ENCODE measurements at places on chromosomes 5 and 9.

- no peak for DNase-seq
Observed at GRCh38 chr5:144004751-144005150, 165.7 kb downstream of the YIPF5 start.

- DNase-seq = no peak
Observed at GRCh38 chr5:53785924-53786323, 225.5 kb downstream of the NDUFS4 start.

DNA sequence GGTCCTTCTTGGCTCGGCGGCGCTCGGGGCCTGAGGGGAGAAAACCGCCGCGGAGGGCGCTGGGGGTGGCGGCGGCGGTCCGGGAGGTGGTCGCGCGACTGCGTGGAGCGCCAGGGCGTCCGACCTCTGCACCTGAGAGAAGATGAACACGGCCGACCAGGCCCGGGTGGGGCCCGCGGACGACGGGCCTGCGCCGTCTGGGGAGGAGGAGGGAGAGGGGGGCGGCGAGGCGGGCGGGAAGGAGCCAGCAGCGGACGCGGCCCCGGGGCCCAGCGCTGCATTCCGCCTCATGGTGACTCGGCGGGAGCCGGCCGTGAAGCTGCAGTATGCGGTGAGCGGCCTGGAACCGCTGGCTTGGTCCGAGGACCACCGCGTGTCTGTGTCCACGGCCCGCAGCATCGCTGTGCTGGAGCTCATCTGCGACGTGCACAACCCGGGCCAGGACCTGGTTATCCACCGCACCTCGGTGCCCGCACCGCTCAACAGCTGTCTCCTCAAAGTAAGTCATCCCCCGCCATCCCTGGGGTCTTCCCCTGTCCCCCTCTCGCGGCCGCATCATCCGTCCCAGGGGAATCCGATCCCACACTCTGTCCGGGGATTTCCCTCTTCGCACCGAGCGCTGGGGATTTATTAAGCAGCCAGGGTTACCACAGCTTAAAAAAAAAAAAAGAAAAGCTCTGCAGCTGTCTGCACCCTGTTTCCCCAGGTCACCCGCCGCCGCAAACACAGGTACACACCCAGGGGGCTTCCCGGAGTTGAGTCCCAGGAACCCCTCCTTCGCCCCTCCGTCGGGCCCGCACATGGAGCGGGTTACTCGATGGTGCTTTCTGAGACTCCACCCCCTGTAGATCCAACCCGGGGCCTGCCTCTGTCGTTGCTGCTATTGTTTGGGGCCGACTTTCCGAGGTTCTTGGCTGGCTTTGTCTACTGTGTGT, at the start of gene GTF3C4:
Gene GTF3C4 (plus strand): TSS at position 8 of the 935 bp plus-strand sequence. CDS start 135 bp downstream, at position 143.
- no peak for DNase-seq

- DNase-seq = no peak
Observed at GRCh38 chr9:121637713-121638220, 13.7 kb upstream of the DAB2IP start.

DNA sequence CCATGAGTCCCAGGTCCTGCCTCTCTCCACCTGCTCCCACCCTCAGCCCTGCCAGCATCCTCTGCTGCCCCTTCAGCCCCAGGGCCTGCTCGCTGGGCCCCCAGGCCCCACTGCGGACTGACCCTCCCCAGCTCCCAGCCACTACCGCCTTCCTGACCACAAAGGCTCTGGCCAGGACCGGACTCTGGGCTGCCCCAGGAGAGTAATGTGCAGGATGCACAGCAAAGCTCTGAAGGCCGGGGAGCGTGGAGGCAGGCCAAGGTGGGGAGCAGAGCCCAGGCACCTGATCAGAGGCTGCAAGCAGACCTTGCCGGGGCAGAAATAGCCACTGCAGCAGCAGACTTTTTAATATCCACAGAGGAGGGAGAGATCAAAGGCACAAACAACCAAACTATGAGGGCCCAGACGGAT, 27.9 kb downstream of the IPPK start:
- no peak for DNase-seq

GRCh38 chr9:16688814-16689213, 181.7 kb downstream of the BNC2 start:
- no peak for DNase-seq

DNA sequence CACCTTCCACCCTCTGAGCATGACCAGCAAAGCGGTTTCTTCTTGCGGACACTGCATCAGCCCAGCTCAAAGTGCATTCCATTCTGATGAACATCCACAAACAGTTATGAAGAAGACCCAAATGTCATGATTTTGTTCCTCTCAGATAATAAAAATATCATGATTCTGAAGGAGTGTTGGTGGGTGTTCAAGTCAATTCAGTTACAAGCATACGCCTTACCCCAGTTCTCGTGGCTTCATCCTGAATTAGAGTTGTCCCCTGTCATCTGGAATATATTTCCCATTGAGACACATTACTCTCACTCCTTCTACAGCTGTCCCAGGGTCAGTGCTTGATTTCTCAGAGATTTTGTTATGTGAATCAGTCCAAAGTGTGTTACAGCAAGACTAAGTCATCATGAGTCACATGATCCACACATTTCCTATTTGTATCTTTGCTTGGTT, 325.4 kb downstream of the RFX3 start:
- DNase-seq = no peak

DNA sequence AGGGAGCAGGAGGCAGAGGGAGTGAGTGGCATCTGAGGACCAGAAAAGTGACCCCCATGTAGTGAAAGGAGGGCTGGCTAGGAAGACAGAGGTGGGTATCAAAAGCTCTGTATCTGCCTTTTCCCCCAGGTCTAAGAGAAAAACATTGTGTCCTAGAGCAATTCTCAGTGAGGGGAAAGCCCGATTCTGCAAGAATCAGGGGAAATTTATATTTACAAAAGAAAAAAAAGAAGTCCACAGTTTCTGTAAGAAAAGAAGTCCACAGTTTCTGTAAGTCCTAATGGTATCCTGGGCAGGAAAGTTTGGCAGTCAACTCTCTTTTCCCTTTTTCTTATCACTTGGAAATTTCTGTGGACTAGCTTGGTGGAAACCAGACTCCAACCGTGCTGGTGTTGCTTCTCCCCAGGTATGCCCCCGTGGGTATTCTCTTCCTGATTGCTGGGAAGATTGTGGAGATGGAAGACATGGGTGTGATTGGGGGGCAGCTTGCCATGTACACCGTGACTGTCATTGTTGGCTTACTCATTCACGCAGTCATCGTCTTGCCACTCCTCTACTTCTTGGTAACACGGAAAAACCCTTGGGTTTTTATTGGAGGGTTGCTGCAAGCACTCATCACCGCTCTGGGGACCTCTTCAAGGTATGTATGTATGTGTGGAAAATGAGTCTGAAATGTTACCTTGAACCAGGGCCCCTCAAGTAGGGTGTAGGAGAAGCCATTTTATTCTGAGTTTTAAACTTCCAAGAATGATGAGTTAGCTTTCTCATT, 73.0 kb downstream of the SLC1A3 start:
- DNase-seq = no peak

DNA sequence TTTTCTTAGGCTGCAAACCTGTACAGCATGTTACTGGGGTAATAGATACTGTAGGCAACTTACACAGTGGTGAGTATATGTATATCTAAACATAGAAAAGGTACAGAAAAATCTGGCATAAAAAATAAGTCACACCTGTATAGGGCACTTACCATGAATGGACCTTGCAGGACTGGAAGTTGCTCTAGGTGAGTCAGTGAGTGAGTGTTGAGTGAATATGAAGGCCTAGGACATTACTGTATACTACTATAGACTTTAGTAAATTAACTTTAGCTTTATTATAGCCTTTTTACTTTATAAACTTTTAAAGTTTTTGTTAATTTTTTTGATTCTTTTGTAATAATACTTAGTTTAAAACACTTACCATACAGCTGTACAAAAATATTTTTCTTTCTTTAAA, 51.3 kb downstream of the DENND4C start:
- DNase-seq = no peak

- no peak for DNase-seq
Observed at GRCh38 chr9:31389075-31389474, 995.4 kb upstream of the ACO1 start.
